Activated T-cell treated with anti-CD3 and anti-CD28 coated beads, Interleukin-2, amount 50 U/mL, for 72 hours (primary cell): ENCODE measurements at places on chromosomes 7 and 10.

GRCh38 chr7:121572615-121573014, 176.5 kb upstream of the FAM3C start:
- no peak for DNase-seq

DNA sequence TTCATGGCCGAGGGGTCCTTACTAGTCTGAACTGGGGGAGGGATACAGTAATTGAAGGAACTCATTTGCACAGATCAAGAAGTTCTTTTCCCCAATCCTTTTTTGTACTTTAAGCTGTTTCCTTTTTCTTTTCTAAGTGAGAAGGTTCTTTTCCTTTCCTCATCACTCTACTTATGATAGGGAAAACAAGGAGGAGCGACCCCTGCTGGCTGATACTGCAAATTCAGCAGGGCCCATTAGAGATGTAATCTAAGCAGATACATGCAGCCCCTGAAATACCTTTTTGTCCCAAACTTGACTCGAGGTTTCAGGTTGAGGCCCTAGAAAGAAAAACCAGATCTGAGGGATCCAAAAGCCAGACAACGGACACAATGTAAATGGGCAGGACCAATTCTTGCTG, 305.5 kb downstream of the DNAJB9 start:
- peak; percentile 19 for DNase-seq

GRCh38 chr10:11379771-11380170, 231.7 kb downstream of the USP6NL start:
- DNase-seq = no peak

- DNase-seq = no peak
These were observed 225.1 kb downstream of the GATA3 start for GRCh38 chr10:8279598-8279997.

- DNase-seq = no peak
These were observed 203.5 kb downstream of the PPP1R3A start for GRCh38 chr7:113715262-113715661.

DNA sequence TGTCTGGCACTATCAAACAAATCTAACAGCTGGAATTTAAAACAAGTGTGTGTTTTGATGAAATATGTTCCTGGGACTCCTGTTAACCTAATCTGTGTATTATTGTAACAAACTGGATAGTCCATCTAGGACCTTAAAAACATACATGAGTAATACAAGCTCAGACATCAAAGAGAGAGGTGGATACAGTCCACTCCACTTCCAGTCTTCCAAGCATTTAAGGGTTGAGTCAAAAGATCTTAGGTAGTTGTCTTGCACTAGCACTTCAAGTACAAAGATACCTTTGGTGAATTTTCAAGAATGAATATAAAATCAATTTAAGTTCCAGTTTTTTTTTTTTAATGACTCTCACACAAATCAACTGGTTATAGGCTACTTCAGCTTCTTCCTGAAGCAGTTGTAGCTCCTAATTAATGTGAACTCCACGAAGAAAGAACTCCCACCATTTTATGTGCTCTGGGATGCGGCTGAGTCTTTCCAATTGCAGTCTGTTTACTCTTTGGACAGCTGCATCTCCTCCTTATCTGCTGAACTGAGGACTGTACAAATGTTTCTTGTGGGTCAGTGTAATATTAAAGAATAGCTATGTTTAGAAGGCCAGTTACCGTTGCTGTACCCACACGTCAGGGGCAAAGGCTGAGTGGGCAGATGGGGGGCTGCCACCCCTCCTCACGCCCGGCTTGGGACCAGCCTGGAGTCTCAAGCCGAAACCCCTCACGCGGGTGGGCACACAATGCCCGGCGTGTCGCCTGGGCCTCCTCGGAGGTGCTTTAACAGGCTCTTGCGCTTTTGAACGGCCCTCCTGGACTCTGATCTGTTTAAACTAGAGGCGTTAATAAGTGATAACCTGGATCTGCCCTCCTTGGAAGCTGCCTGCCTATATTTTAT, 2.9 kb upstream of the IGF2BP3 start:
- no peak for DNase-seq

DNA sequence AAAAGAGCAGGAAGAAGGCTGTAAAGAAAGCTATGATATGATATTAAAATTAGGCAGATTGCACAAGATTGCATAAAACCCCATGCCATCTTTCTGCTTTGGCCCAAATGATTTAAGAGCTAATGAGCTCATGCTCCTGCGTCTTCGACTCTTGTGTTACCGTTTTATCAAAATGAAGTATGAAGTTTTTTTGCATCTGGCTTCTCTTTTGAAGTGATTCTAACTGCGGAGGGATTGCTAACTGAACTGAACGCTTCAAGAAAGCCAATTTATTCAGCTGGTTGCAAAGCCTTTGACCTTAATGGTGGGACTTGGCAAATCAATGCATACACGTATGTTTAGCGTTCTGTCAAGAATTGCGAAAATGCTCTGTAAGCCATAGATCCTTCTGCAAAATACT, 282.9 kb downstream of the TWIST1 start:
- no peak for DNase-seq
